ENCODE measurements at places on chromosomes 3 and 15. TPM values are rescaled to one million over a fixed set of nuclear protein-coding genes. Genes with fewer than 3 reads are reported as not detected.

GRCh38 chr3:19347671-19348070, 199.4 kb downstream of the KCNH8 start:
- no peak for DNase-seq

GRCh38 chr3:8778475-8778874, 9.1 kb upstream of the OXTR start:
- no peak for DNase-seq

DNA sequence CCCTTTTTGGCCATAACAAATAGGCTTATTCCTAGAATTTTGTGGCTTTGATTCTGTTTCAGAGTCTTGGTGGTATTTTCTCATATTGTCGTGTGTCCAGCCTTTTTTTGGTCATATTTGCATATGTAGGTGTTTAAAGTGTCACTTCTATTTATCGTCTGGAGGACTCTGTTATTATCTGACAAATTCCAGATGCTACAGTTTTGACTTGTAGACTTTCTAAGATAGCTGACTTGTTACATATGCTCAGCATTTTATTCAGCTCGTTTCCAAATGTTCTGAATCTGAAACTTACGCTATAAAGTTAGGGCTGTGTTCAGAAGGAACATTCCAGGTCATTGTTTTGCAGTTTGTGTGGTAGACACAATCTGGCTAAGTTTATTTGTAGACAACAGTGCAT, 1.9 kb downstream of the PPP4R2 start:
- DNase-seq, result no peak

CORO2B gene
- total RNA-seq, result 0.33 TPM

RFT1 gene
- total RNA-seq, result 6.2 TPM

- no peak for DNase-seq
These were observed 229.7 kb upstream of the EIF1B start for GRCh38 chr3:40079847-40080240.

PLA2G4E gene
- not detected for total RNA-seq

GRCh38 chr3:181250714-181251113, 261.2 kb upstream of the DNAJC19 start:
- DNase-seq, result no peak

MFN1 gene
- 42.5 TPM for total RNA-seq

DNA sequence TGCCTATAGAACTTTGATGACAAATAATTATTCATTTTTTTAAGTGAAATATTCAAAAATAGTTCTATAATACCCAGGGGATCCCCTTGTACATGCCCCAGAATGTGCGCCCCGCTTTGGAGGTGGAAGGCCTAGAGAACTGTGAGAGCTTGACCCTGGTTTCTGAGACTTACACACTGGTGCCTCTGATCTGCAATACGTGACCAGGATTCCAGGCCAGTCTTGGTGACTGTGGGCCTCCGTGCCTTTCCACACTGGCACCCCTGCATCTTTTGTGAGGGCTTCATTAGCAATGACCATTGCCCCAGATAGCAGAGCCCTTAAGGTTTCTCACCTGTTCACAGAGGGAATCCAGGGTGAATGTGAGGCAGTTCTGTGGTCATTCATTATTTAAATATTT, 44.0 kb downstream of the CLSTN2 start:
- DNase-seq, result no peak
